ENCODE measurements at places on chromosomes 6 and 20.

DNA sequence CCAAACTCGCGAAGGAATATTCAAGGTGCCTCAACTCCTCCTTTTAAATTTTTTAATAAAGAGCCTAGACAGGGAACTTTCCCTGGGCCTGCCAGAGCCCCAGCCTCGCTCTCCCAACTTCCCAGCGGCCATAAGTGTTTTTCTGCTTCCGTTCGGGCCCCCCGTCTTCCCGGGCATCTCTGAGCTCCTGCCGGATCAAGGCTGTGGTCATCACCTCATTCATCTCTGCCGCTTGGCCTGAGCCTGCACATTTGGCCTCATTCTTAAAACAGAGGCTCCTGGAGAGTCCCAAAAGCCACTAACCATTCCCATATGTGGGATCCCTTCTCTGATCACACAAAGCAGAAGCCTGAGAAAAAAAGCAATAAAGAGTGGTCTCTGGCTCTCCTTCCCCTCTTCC, 969.1 kb upstream of the DEFB115 start:
- no peak for DNase-seq

- no peak for DNase-seq
Observed at GRCh38 chr6:14055541-14055940, 62.0 kb upstream of the CD83 start.

GRCh38 chr6:147861696-147862095, 353.2 kb downstream of the SAMD5 start:
- no peak for DNase-seq

DNA sequence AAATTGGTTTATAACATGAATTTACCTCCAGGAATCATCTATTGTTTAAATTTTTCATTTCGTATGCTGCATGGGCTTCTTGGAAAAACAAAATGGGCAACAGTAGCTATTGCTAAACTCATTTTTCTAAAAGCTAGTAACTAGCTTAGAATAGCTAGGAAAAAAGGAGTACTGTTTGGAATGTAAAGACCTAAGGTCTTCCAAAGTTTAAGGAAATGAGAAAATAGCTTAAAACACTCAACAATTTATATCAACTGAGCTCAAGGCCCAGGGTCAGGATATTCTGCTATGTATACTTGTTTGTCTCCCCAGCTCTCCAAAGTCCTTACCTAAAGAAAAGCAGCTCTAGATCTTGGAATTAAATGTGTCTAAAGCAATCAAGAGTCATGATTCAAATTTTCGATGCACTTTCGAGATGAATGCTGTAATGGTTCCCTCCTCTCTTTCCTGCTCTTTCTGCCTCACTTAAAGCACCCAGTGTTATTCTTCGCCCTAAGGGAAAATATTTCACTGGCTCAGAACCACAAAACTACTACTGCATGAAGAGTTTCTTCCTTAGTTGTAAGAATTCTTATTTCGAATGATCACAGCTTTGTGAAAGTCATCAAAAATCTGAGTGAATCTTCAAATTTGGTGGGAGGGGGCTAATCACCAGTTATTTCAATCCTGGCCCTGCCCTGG, 41.6 kb downstream of the LYRM4 start:
- no peak for DNase-seq

DNA sequence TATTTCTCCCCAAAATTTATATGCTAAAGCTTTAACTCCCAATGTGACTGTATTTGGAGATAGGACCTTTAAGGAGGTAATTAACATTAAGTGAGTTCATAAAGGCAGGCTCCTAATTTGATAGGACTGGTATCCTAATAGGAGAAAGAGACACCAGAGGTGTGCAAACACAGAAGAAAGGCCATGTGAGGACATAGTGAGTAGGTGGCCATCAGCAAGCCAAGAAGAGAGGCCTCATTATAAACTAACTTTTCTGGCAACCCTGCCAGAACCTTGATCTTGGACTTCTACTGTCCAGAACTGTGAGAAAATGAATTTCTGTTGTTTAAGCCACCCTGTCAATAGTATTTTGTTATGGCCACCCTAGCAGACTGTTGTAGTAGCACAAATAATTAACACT, 177.9 kb upstream of the FUT9 start:
- no peak for DNase-seq

DNA sequence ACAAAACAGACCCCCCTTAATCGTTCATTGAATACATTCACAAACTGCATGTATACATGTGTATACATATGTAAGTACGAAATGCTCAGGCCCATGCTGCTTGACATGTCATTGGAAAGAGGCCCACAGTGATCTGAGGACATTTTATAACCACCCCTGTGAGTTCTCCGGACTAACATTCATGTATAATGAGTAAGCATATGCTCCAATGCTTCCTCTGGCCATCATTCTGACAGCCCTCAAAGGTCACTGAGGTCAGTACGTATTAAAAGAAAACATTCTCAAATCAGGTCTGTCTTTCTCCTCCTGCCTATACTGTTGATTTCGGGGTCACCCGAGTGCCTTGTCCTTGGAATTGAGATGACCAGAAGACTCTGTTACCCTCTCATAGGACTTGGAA, 54.9 kb downstream of the TENT5A start:
- DNase-seq: no peak

- peak; percentile 77 for DNase-seq
Observed at GRCh38 chr6:121482004-121482693, 46.7 kb downstream of the GJA1 start.

DNA sequence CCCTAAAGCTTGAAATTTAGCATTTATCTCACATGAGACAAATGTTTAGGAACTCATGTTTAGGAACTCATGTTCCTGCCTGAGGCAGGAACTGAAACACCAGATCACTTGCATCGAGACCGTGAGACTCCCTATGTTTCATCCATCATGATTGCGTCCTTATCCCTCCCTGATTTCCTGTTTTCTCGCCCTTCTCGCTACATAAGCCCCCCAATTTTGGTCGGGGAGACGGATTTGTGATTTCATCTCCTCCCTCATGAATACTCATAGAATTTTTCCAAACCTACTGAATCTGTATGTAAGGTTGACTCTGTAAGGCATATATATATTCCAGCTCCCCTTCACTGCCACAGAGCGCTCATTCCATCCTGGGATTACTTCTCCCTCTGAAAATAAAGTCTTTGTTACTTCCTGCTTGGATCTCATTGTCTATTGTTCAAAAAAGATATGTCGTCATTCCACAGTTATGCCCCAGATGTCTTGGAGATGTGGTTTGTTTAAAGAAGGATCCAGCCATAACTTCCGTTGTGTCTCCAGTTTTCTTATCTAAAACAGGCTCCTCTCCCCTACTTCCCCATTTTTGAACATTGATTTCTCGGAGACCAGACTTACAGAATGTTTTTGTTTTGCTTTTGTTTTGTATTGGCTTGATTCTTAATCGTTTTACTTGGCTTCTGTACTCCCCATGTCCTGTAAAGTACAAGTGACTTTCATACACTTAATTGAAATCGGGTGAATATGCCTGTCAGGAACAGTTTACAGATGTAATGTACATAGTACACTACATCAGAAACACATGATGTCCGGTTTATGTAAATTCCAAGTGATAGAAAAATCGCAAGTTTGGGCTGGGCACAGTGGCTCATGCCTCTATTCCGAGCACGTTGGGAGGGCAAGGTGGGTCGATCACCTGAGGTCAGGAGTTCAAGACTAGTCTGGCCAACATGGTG, 118.7 kb downstream of the HFE start:
- DNase-seq: peak; percentile 70

DNA sequence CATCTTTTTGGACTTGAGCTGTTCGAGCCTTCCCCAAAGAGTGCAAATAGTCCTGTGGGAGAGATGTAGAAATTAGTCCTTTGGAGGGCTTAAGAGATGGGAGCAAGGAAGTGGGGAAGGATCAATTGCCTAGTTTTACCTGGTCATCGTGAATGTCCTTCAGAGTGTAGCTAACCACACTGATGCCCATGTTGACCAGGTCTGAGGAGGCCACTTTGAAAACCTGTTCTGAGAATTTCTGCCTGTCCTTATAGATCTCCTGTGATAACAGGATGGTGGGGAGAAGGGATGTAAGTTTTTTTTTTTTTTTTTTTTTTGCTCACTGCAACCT, 2.0 kb downstream of the FLOT1 start:
- DNase-seq: no peak

DNA sequence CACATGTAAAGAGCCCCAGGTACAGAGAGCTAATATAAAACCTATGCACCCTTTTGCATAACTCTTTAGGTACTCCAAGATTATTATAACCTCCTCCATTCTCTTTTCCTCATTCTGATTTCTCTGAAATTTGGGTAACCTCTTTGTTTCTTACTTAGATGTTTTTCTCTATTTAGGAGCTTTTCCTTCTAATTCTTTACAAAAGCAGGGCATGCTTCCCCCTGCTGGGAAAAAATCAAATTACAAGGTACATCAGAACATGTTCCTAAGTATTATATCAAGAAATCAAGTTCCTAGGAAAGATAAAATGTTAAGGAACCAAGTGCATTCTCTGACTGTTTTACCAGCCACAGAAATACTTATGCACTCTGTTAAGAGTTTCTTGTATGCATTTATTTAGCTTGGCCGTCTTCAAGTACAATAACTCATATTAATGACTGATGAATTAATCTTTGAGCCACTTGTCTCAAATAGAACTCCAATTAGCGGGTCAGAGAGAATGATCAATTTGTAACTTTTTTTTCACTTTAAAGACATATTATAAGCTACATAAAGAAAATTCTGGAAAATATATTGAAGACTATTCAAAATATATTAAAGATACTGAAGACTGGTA, 2.1 kb downstream of the KHDRBS2 start:
- no peak for DNase-seq

- peak; percentile 8 for DNase-seq
Observed at GRCh38 chr20:18657575-18657974, 69.7 kb downstream of the DTD1 start.

- DNase-seq: no peak
Observed at GRCh38 chr6:149319422-149319821, 1.9 kb downstream of the TAB2 start.

DNA sequence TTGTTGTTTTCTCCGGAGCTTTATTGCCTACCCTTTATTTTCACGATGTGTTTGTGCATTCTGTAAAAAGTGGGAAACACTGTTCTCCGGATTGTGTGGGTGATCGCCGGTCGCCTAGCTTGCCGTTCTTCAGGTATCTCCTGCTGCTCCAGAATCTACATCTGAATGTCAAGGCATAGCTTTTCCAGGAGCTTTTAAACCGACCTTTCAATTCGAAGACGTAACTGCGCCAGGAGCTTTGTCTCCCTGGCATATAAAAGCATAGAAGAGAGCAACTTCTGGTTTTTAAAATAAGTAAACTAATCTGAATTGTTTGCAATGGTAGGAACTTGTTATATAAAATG, 96.0 kb downstream of the HFE start:
- DNase-seq: no peak

DNA sequence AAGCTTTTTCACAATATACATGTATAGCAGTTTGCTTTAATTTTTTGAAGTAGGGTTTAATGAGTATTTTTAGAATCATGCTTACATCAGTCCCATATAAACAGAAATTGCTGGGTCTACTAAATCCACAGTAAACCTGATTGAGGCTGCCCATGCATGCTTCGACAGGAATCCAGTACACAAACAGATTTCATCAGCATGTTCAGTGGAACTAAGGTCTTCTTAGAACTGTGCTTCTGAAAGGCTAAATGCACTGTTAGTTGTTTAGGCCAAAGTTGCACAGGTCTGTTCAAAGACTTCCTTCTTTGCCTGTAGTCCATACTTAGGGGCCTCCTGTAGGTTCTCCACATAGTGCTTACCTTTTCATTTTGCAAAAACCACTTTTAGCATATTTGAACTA, 42.5 kb upstream of the THBS2 start:
- no peak for DNase-seq

GRCh38 chr6:34025112-34025807, 120.6 kb downstream of the GRM4 start:
- no peak for DNase-seq

- DNase-seq: no peak
Observed at GRCh38 chr6:149884215-149884614, 13.7 kb downstream of the RAET1E start.

DNA sequence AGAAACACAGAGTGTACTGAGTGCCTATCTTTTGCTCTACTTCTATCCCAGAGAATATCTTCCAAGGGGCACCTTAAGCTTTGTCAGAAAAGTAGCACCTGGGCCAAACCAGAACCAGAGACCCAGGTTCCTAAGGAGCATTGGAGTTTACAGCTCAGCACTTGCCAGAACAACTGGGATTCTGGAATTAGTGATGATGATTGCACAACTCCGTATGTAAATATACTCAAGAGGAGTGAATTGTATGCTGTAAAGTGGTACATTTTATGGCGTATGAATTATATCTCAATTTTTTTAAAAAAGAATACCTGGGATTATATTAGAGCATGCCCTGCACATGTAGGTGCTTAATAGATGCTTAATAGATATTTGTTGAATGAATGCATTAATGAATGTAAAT, 36.2 kb upstream of the EPB41L1 start:
- DNase-seq: no peak

DNA sequence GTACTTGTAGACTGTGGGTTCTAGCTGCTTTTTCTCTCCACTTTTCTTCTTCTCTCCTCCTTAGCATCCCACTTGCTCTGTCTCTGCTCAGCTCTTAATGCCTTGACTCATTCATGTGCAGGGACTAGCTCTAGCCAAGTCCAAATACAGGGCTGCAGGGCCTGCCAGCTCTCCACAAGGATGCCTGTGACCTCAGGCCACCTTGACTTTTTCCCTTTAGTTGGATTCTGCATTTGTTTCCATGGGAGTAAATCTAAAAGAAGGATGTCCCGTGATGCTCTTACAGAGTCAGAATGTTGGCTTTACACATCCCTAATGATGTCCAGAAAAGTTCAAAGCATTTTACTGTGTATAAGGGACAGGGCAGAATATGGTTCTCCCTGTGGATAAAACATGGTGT, 101.8 kb upstream of the PREP start:
- no peak for DNase-seq

- no peak for DNase-seq
Observed at GRCh38 chr20:3595541-3595940, 67.7 kb downstream of the GFRA4 start.

GRCh38 chr6:137646484-137646883, 152.3 kb upstream of the OLIG3 start:
- DNase-seq: no peak

DNA sequence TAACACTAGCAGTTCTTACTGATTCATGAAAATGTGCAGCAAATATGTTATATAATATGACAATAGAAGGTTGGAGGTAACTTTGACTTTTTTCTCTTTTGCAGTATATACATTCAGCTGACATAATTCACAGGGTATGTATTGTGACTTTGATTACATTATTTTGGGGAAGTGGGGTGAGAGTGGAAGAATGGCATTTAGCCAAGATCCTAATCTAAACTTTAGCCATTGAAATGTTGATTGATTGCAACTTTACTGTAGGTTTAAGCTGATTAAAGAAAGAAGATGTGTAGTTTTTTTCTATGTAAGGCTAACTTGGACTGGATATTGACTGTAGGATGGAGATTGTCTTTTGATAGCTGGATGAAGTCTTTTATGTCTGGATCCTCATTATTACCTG, 46.0 kb downstream of the MAPK14 start:
- DNase-seq: no peak

DNA sequence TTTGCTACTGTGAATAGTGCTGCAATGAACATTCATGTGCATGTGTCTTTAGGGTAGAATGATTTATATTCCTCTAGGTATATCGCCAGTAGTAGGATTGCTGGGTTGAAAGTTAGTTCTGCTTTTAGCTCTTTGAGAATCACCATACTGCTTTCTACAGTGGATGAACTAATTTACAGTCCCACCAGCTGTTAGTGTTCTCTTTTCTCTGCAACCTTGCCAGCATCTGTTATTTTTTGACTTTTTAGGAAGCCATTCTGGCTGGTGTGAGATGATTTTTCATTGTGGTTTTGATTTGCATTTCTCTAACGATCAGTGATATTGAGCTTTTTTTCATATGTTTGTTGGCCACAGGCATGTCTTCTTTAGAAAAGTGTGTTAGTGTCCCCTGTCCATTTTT, 40.0 kb downstream of the PLG start:
- no peak for DNase-seq

All from HS-5 (cell line).